GM18507 (cell line): ENCODE measurements at places on chromosomes 4 and X.

GRCh38 chr4:972651-973424 lies 531 bp downstream of the DGKQ start:
- DNase-seq: peak; percentile 23

- DNase-seq: no peak
Measured at GRCh38 chrX:40644821-40645358, 2.5 kb downstream of the CXorf38 start.

DNA sequence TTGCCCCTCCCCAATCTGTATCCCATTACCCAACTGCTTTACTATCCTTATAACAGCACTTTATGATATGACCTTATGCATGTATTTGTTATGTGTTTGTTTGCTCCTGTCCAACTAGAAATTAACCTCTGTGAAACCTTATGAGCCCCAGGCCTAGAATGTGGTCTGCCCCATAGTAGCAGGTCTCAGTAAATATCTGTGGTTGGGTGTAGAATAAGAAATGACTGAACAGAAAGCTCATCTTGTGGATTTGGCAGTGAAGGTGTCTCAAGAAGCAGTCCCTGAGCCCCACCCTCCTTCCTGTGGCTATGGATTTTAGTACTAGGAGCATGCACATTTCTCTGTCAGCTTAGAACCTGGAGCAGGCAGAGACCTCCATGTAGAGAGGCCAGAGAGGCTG lies 229.0 kb upstream of the LCORL start:
- no peak for DNase-seq

DNA sequence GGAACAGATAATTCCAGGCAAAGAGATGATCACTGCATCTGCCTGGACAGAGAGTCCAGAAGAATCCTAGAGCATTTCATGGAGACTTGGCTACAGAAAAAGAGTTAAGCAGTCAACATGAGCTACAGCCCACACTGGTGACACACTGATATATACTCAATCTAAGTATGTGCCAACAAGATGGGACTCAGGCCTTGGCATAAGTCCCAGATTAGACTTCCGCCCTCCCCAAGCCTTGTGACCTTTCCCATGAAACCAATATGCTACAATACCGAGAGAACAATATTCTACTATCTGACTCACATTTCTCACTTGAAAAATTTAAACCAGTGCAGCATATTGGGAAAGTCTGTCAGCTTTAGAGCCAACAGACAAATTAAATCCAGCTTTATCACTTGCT lies 65.7 kb upstream of the SLITRK2 start:
- DNase-seq: no peak

DNA sequence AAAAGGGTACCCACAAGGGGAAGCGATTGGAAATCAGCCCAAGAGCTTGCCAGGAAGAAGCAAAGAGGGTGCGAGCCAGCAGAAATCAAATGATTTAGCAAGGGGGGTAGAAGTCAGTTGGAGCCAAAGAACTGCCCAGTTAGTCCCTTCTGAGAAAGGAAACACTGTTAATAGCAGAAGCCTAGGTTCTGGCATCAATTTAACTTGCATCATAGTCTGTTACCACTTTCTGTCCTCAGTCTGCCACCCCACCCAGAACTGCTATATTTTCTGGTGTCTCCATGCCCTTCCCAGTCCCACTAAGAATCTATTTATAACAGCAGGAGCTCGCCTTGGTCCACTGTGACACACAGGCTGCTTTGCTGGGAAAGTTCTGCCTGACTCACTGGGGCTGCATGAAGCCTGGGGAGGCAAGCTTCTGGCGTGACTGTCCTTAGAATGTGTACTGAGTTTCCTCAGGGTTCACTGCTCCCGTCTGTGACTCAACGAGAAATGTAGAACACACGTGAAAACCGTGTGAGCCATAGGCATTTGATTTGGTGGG lies 157.8 kb upstream of the TTC29 start:
- no peak for DNase-seq

DNA sequence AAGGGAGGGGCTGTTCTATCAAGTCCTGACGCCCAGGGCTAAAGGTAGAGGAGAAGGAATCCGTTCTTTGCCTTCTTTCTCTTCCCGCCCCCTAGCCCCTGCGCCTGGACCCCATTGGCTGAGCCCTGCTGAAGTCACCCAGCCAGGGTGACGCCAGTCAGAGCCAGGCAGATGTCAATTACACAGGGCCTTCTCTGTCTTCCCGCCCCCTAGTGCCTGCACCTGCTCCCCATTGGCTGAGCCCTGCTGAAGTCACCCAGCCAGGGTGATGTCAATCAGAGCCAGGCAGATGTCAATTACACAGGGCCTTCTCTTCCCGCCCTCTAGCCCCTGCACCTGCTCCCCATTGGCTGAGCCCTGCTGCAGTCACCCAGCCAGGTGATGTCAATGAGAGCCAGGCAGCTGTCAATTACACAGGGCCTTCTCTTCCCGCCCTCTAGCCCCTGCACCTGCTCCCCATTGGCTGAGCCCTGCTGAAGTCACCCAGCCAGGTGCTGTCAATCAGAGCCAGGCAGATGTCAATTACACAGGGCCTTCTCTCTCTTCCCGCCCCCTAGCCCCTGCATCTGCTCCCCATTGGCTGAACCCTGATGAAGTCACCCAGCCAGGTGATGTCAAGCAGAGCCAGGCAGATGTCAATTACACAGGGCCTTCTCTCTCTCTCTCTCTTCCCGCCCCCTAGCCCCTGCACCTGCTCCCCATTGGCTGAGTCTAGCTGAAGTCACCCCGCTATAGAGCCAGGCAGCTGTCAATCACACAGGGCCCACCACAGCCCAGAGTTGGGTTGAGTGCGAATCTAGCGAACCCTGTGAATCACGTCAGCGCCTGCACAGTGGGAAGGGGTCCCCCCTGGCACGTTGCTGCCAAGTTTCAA lies 46.4 kb downstream of the ASMT start:
- no peak for DNase-seq

DNA sequence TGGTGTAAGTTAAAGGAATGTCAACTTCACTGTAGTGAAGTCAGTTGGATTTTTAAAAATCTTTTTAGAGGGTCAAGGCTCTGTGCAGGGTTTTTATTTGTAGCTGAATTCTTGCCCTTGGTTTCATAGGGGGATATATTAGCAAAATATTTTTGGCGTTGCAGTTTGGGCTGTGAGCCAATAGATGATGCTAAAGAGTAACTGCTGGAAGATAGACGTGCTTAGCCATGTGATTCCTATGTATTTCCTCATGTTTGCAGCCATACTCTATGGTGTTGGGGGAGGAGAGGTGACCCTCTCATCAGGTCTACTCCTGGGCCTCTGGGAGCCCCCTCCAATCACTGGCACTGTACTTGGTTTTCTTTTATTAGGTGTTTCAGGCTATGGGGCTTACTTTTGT lies 246.7 kb upstream of the ARHGAP24 start:
- no peak for DNase-seq

- DNase-seq: no peak
Measured at GRCh38 chrX:54045563-54046228, 1.4 kb upstream of the PHF8 start.

- no peak for DNase-seq
Measured at GRCh38 chr4:156347412-156348075, 393.9 kb upstream of the CTSO start.

GRCh38 chr4:127771535-127772275 lies 10.4 kb upstream of the HSPA4L start:
- no peak for DNase-seq
